ENCODE measurements at places on chromosomes 3 and 15. TPM values are rescaled to one million over a fixed set of nuclear protein-coding genes. Genes with fewer than 3 reads are reported as not detected.

The SEMA3B gene
- total RNA-seq, result 5.4 TPM

The UMPS gene
- 30.7 TPM for total RNA-seq

The FRMD4B gene
- 3.9 TPM for total RNA-seq

The GAP43 gene
- total RNA-seq, result 684 TPM

Measured in glutamatergic neuron (in vitro differentiated cells).